ENCODE measurements at places on chromosomes 6 and 20.

- DNase-seq: no peak
These were observed 212.6 kb downstream of the MOXD1 start for GRCh38 chr6:132188556-132189264.

DNA sequence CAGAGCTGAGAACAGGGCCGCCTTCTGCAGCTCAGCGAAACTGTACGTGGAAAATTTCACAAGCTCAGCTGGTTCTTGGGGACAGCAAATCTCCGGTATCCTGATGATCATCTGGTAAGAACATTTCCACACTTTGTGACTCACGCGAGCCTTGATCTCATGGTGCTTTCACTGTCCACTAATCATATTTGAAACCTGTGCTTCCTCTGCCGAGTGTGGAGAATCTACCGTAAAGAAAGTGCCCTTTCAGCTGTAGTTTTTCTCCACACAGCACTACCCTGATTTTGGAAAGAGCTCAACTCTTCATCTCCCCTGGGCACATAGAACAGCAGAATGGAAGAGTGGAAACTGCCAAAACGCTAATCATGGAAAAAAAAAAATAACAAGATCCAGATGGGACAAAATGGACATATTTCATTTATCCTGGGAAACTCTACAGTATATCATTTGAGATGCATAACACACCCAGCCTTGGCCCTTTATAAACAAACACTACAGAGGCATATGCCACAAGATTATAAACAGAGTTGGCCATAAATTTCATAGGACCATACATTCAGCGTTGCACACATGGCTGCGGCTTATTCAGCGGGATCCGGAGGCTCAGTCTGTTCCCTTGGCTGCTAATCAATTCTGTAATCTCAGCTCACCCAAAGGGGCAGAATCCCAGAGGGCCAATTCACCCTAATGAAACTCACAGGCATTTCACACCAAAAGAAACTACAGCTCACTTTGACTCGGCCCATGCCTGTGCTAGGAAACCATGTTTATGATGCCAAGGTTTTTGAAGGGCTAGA, 434.5 kb downstream of the HDGFL1 start:
- no peak for DNase-seq

GRCh38 chr6:66396145-66396544, 689.1 kb upstream of the EYS start:
- no peak for DNase-seq

GRCh38 chr6:106177786-106178185, 91.7 kb downstream of the PRDM1 start:
- no peak for DNase-seq

DNA sequence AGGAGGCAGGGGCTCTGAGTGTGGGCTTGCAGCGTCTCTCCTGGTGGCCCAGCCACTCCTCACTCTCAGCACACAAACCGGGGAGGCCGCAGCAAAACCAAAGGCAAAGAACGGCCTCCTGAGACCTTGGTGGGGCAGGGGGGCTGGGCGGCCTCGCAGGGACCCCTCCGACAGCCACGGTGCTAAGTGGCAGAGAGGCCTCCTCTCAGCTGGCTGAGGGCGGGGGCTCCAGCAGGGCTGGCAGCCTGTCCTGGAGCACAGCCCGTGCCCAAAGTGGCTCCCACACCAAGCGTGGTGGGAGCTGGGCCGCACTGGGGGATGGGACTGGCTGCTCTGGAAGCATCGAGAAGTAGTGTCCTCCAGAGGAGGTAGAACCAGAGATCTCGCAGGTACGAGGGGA, 334.4 kb downstream of the QKI start:
- DNase-seq: no peak

DNA sequence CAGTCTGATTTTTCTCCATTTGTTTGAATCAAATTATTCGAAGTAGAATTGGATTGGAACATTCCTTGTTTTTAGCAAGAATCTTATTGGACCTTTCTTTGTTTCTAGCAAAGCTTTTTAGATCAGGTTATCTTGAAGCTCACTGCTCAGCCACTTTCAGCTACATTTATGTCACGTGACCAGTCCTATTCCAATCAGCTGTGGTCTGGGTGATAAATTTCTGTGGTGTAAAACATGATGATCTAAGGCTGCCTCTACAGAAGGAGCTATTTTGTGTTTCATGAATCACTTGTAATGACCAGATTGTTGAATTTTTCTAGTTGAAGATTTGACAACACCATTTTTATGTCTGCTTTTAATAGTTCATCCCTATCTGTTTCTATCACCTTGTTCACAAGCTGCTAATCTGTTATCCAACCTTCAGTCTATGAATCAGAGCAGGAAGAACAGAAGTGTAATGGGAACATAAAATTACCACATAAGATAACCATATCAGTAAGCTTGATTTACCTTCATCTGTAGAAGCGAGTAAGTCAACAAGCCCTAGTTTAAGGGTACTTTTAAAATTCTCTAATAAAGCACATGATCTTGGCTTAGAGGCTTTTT, 101.0 kb upstream of the MAP3K7 start:
- DNase-seq: no peak

DNA sequence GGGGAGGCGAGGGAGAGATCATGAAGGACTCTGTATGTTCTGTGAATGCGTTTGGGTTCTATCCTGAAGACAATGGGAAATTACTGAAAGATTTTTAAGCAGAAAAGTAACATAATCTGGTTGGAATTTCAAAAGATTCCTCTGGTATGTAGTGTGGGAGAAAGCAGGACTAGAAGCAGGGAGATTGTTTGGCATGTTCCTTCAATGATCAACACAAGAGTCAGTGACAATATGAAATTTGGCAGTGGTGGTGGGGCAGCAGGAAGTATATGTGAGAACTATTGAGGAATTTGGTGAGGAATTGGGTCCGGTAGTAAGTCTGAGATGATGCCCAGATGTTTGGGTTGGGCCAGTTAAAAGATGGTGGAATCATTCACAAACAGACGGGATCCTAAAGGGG, 348.7 kb downstream of the CD83 start:
- DNase-seq: no peak

DNA sequence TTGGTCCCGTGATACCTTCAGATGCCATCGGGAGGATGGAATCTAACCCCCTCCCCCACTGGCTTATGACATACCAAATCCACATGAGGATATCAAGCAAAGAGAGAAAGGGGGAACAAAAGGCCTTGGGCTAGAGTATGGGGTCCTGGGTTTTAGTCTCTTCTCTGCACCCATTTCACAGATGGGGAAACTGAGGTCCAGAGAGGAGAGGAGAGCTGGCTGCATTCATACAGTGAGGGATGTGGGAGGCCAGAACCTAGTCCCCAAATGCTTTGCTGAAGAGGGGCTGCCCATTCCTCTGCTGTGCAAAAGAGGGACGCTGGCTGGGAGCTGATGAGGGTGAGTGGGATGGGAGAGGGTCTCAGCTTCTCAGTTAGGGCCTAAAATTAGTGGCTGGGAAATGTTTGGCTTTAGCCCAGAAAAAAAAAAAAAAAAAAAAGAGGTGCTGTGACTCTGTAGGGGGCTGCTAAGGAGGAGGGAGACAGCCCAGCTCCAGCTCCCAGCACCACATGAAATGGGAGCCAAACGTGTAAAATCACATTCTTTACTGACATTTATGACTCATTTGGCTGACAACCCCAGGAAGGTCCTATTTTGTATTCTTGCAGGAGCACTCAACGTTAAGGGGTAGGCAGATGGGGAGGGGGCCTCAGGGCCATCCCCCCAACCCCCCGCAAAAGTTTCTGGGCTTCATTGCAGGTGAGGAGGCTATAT, 11.9 kb downstream of the XKR7 start:
- DNase-seq: no peak

DNA sequence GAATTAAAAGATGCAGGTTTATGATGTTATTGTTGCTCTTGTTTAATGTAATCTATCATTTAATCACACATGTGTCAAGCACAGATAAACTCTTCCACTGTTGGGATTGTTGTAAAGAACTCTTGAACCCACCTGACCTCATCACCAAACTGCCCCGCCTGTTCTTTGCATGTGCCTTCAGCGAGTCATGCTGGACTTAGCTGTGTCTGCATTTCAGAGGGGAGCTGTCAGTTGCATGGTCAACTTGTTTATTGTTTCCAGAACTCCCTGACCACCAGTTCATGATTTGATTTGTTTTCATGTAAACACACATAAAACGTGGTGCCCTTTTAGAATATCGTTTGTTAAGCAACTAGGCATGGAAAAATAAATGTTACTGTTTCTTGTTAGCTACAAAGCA, 93.6 kb downstream of the KHDC1L start:
- DNase-seq: no peak

DNA sequence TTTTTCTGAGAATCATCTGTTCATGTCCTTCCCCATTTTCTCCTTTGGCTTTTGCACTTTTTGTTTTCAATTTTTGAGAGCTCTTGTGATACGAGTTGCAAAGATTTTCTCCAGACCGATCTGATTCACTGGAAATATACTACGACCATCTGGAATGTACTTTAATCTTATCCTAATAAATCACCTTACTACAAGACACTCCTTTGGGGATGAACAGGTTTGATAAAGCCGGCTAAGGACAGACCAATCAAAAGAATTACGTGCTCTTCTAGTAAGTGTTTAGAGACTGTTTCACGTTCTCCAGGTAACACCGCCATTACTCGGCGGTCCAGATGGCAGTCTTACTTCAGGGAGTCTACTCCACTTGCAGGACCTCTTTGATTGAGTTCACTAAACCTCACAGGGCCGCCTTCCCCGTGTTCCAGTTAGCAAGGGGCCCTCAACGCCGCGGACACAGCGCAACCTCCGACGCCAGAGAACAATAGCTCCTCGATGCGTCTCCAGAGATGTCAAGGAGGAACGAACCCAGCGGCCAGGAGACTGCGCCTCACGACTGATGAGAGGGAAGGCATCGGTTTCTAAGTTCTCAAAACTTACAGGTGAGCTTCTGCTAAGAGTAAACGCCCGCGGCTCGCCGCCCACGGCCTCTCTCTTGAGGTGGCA, 920 bp upstream of the WTAP start:
- no peak for DNase-seq

DNA sequence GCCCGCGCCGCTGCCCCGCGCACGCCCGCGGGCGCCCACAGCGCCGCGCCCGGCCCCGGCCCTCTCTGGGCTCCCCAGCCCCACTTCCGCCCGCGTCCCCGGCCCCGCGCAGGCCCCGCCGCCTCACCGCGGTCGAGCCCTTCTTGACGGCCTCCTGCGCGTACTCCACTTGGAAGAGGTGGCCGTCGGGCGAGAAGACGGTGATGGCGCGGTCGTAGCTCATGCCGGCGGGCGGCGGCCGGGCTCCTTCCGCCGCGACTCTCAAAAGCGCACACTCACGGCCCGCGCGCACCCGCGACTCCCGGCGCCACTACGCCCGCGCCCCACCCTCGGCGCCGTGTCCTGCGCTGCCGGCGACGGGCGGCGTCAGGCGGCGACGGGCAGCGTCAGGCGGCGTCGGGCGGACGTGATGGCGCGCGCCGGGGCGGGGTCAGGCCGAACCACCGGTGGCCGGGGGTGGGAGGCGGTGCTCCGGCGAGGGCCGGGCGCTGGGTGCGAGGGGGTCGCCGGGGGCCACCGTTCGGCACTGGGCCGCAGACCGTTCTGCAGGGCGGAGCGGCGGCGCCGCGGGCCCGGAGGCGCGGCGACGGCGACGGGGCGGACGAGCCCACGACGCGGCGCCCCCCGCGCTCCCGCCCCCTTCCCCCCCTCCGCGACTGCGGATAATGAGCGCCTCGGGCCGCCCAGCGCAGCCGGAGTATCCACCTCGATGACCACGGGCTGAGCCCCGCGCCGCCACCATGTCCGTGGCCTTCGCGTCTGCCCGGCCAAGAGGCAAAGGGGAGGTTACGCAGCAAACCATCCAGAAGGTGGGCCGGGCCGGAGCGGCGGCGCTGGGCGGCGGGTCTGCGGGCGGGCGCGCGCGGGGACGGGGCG, at the start of the genes PSMA7 and SS18L1:
Gene PSMA7 (minus strand): TSS at position 314 of the 876 bp plus-strand sequence. CDS start 91 bp downstream, at position 223.
Gene SS18L1 (plus strand): TSS at position 689 of the 876 bp plus-strand sequence. CDS start 52 bp downstream, at position 741.
- peak; percentile 89 for DNase-seq

DNA sequence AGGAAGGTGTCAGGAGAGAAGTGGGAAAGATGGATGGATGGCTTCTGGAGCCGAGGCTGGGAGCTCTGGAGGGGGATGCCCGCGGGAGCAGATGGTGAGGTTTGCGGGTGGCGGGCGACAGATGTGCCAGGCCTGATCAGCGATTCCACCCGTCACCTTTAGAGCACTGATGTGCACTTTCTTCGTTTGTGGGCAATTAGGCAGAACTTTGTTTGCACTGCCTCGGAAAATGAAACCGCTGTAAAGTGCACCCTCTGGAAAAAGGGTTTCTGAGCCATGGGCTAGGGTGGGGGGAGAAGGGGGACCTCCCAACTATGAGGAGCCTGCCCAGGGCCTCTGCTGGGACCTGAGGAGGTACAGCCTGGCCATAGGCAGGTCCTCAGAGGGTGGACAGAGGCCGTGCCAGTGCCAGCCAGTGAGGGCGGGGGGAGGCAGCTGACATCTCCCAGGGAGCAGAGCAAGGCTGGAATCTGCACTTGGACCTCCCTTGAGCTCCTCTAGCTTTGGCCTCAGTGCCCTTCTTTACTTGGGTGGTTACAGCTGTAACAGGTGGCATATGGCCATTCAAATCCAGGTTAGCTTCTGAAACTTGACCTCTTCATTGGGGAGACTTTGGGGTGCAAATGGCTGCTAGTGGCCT, 58.7 kb downstream of the CD40 start:
- no peak for DNase-seq

GRCh38 chr6:20173833-20174792, 38.2 kb downstream of the MBOAT1 start:
- DNase-seq: no peak

- DNase-seq: no peak
These were observed 492.9 kb downstream of the PHF3 start for GRCh38 chr6:64128301-64129024.

DNA sequence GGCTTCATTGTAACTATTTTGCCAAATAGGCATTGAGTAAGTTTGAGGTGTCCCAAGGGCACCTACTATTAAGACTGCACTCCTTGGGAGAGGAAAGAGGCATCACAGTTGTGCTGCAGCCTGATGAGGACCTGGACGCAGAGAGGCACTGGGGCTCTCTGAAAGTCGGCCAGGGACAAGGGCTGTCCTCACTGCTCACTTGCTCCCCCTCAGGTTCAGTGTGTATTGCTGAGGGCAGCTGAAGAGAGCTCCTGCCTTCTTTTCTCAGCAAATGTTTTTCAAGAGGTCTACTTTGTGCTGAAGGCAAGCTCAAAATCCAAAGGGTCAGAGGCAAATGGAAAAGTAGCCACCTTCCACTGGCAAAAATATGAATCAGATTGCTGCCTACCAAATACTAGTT, 331.8 kb downstream of the RIMS1 start:
- peak; percentile 66 for DNase-seq

- DNase-seq: no peak
These were observed 5.0 kb downstream of the SRC start for GRCh38 chr20:37350649-37351574.
